ENCODE measurements at places on chromosomes 7 and 10. TPM values are rescaled to one million over a fixed set of nuclear protein-coding genes. Genes with fewer than 3 reads are reported as not detected.

The FAM204A gene
- total RNA-seq, result 60.5 TPM

The ASL gene
- total RNA-seq, result 12.7 TPM

DNA sequence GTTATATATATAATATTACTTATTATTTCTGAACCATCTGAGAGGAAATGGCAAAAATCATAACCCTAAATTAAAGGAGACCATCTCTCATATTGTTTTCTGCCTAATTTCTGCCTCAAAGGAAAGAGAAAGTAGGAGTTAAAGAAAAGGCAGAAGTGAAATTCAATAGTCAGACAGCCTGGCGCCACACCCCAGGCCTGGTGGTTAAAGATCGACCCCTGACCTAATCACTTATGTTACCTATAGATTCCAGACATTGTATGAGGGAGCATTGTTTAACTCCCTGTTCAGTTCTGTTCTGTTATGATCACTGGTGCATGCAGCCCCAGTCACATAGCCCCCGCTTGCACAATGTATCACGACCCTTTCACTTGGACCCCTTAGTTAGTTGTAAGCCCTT lies 24.9 kb upstream of the CHST3 start:
- peaks cover 22% of the 10 kb centered on the region for H3K4me1 ChIP-seq
- no peaks in the 10 kb centered on the region for H3K27me3 ChIP-seq
- DNase-seq, result no peak
- H3K27ac ChIP-seq, result no peak overlapping the region

The LRRC17 gene
- not detected for total RNA-seq

GRCh38 chr10:60349426-60349825 lies 40.2 kb downstream of the ANK3 start:
- DNase-seq, result no peak
- no peak overlapping the region for H3K4me3 ChIP-seq
- no peaks in the 10 kb centered on the region for H3K27me3 ChIP-seq
- no peak overlapping the region for H3K27ac ChIP-seq
- no peaks in the 10 kb centered on the region for H3K4me1 ChIP-seq
